ENCODE measurements at places on chromosomes 1 and 21.

GRCh38 chr1:227174164-227174563, 144.1 kb downstream of the CDC42BPA start:
- no peak for DNase-seq

DNA sequence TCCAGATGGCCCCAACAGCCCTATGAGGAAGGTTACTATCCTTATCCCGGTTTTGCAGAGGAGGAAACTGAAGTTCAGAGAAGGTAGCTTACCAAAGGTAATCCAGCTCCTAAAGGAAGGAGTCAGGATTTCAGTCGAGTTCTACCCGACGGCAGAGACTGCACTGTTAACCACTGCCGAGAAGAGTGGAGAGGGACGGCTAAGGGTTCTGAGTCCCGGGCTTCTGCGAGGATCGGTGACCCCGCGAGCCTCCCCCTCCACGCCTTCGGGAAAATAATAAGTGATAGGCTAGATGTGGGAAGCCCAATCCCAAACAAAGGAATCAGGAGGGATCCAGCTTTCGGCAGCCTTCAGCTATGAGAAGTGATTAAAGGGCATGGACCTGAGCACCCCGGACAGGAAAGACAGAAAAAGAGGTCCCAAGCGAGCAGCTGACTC, 587 bp downstream of the TMEM53 start:
- no peak for DNase-seq

GRCh38 chr1:219373616-219373935, 199.9 kb downstream of the LYPLAL1 start:
- no peak for DNase-seq

- DNase-seq, result no peak
Observed at GRCh38 chr1:59332983-59333382, 36.1 kb downstream of the FGGY start.

DNA sequence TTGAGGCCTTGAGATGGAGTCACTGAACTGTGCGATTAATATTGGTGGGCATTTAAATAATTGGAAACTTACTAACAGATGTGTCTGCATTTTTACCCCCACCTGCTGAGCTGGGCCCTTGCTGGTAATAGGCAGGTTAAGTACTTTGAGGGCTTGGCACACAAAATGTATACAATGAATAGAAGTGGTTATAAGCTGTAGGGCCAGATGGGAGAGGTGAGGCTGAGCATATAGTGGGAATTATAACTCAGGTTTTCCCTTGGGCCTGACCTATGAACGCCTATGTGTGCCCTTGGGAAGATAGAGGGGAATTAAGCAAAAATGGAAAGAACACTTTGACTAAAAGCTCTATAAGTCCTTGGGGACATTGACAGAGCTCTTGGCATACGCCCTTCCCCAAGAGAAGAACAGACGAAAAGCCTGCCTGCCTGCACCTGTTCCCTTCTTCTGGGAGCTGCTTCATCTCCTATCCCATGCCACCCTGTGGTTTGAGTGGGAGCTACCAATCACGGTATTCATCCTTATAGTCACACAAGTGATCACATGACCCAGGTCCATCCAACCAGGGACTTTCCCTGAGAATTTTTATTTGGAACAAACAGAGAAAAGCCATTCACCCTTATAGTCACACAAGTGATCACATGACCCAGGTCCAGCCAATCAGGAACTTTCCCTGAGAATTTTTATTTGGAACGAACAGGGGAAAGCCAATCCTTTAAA, 260.7 kb upstream of the CSF3R start:
- DNase-seq, result no peak

DNA sequence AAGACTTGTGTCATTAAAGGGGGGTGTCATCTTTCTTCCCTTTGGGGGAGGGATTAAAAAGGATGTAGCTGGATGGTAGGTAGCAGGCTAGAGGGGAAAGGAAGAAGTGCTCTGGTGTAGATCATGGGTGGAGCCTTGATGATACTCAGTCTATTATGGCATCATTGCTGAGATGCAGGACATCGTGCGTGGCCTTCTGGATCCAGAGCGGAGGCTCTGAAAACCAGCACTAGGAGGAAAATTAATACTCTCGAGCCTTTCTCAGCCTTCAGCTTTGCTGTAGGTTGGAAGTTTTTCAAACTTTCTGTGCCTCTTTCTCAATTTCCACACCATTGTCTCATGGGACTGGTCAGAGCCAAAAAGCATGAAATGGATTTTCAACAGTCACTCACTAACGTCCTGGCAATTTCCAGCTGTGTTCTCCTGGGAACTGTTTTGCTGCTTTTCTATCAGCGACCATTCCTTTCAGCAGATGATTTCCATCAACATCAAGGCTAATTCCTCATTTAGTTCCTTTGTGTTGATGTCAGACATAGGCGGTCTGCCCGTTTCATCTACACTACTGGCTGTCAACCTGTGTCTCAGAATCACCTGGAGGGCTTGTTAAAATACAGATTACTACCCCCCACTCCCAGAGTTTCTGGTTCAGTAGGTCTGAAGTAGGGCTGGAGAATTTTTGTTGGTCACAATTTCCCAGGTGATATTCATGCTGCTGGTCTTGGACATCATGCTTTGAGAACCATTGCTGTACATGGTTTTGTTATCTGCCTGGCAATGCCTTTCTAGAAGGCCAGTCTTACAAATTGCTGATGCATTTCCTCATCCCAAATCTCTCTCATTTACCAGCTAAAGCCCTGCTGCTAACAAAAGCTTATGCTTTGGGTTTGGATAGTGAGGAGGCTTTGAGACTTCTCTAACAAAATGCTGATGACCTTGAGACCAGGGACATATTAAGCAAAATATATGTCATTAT, 7.7 kb downstream of the CACNA1E start:
- DNase-seq, result no peak

DNA sequence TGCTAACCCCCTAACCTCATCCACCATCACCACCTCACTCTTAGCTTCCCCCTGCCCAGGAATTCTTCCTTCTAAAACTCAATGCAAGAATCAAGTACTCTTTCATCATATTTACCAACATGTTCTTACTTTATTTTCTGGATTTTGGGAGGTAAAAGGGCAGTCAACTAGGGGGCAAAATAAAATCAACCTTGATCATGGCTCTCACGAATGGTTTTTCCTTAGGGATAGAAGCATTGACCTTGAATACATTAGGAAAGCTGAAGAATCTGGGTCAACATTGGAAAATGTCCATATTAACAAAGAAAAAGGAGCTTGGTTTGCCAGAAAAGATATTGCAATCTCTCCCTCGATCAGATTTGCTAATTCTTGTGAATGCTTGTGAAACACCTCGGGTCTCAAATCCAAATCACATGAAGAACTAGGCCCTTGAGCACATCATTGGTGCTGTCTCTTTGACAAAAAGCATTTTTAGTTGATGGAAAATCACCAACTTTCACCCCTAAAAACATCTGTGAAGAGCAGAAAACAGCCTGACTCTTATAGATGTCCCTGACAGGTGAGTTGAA, 58.9 kb downstream of the ZC3H11B start:
- DNase-seq, result no peak

- no peak for DNase-seq
Observed at GRCh38 chr1:94863919-94864318, 43.8 kb downstream of the SLC44A3 start.

GRCh38 chr1:106831511-106831910, 225.0 kb upstream of the PRMT6 start:
- DNase-seq, result no peak

DNA sequence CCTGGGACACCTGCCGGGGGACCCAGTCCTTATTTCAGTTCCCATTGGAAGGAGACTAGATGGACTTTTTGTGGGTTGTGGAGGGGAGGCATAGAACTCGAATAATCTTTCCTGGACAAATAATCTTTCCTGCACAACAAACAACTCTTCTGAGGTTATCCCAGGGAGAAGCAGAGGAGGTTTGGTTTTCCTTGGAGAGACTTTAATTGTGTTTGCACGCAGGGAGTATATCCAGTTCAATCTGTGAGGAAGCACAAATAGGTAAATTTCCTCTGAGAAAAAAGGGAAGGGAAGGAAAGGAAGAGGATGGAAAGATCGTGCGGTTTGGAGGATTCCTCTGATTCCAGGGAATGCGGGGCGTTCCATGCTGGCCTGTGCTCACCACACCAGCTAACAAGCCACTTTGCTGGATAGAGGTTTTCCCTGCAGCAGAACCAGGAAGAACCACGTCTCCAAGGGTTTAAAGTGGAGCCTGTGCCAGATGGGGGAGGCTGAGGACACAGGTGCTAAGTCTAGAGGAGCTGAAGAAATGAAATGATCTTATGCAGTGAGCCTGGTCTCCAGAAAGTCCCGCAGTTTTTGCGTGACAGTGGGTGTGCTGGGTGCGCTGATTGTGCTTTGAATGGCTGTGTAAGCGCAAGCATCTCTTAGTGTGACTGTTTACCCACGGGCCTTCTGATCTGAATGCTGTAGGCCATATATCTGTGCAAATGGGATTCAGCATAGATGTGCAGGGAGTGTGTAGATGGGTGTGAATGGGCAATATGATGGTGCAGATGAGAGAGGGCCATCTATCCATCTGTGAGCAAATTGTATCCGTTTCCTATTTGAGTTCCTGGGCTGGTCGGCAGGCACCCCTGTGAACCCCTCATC, 7.6 kb downstream of the PAX7 start:
- no peak for DNase-seq

DNA sequence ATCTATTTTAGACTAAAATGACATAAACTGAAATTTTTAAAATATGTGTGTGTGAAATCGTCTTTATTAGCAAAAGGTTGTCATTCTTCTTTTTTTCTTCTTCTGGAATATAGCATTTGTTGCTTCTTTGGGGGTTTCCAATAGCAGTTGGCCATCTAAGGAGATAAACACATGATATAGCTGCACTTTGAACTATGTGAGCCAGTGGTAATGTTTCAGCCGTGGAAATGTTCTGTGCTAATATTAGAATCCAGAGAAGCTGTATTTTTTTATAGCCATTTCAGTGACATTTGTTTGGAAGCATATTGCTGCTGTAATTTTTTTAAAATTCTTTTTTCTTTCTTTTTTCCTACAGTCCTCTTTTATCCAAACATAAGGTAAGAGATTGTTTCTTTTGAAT, 75.1 kb downstream of the CNST start:
- no peak for DNase-seq

DNA sequence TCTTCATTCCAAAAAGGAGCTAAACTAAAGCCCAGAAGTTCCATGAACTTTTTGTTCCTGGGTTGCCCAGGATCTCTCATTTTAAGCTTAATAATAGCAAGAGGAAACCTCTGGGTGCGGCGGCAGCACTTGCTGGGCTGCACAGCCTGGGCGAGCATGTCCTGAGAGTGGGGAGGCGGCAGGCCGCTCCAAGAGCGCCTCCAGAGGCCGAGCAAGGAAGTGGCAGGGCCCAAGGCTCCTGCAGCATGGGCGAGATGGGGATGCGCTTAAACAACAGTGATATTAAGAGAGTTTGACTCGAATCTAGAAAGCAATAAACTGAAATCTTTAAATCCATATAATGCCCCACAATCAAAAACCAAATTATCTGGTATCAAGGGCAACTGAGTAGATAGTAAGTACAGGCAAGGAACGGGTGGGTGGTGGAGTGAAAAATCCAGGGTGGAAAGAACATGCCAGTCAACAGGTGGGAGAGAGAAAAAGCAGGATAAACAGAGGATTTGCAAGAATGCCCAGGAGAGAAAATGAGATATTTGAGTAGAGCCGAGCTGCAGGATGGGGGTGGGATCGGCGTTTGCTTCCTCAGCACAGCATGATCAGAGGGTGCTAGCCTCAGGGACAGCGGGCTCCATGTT, 14.1 kb upstream of the TNR start:
- peak; percentile 7 for DNase-seq

DNA sequence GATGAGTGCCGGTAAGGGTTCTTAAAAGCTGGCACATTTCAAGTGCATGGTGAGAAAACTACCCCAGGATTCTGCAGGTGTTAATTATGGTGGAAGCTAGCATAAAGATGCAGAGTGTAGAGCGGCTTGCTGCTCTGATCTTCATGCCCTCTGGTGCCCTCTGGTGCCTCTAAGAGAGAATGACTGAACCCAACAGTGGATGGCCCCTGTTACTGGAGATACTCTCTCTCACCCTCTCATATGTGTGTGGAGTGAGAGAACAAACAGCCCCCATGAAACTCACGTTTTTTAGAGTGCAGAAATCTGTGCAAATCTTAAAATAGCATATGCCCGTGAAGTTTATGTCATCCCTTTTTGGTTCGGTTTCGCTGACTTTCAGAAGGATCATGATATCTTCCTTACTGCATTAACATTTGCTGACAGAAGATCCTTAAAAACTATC, 90.0 kb downstream of the GRIK1 start:
- DNase-seq, result peak; percentile 20

DNA sequence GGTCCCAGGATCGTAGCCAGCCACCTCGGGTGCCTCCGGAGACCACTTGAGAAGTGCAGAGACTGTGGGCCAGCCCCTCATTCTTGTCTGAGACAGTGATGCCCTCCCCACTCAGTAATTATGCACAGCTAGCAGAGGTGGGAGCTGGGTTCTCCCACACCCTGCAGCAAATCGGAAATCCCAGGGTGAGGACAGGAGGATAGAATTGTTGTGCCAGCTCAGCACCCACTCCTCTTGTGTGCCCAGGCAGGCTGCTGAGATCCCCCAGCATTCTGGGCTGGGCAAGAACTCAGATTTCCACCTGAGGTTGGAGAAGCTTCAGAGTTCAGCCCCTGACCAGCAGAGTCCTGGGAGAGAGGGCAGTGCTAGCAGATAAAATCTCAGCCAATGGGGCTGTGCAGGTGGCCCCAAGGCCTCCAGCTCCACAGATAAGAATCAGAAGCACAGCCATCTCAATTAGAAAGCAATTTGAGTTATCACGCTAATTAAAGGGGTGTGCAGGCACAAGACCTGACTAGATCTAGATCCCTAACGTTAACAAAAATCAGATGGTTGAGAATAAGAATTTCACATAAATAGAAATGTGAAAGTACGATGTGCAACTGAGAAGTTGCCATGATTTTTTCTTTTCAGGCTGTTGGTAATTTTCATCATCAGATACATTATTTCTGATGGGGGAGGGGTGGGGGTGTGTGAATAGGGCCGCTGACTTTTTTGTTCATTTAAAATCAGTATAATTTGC, 45.5 kb upstream of the IRF2BP2 start:
- DNase-seq, result no peak

DNA sequence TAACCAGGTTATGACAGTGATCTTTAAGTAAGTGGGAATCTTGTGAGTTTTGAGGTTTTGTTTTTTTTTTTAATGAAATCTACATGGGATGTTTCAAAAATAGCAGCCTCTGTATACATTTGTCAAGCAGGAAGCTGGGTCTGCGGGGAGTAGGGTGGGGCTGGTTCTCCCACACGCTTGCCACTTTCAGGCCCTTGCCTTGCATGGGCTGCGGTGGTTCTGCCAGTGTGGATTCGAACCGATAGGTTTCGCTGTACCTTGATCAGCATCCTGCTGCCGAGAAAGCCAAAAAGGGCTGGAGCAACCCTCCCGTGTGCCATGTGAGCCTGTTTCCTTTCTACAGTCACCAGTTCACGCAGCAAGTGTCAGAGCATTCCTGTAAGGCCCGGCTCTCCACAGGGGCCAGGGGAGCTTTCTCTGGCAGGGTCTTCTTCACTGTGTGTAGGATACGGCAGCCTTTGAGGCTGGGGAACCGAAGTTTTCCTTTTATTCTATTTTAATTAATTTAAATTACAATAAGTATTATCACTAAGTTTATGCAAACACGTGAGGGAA, 79.2 kb upstream of the SAMD11 start:
- peak; percentile 19 for DNase-seq

DNA sequence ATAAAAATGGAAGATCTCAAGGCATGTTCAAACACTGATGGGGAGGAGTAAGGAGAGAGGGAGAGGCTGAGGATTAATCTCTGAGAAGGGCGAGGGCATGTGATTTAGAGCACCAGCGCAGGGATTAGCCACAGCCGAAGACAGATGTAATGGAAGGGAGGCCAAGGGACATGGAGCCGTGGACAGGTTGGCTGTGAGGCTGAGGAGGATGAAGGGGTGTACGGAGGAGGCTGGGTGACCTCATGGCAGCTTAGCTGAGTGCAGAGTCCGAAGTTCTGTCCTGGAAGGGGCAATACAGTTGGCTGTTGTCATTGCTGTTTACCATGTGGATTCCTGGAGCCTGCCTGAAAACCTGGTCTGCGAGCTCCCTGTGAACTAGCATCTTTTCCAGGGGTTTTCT, 342.8 kb downstream of the RPS6KC1 start:
- no peak for DNase-seq

All from stimulated activated CD4-positive, alpha-beta T cell treated with anti-CD3 and anti-CD28 coated beads, Interleukin-12 subunit alpha, Interleukin-12 subunit beta, amount 100 ng/mL, for 4 hours (primary cell).